ENCODE measurements at places on chromosomes 6 and 20. TPM values are rescaled to one million over a fixed set of nuclear protein-coding genes. Genes with fewer than 3 reads are reported as not detected.

C6orf141 gene
- not detected for total RNA-seq

FGD2 gene
- not detected for total RNA-seq

LTA gene
- total RNA-seq = not detected

PRKN gene
- total RNA-seq = 11.6 TPM

ZNF311 gene
- total RNA-seq = 0.32 TPM

ULBP2 gene
- 6.6 TPM for total RNA-seq

IMPG1 gene
- not detected for total RNA-seq

CST7 gene
- total RNA-seq = 5.4 TPM

SLC24A3 gene
- 0.03 TPM for total RNA-seq

BTNL2 gene
- total RNA-seq = not detected

BHLHE23 gene
- not detected for total RNA-seq

AVP gene
- total RNA-seq = not detected

IRAK1BP1 gene
- total RNA-seq = 2.9 TPM

COX7A2 gene
- 260 TPM for total RNA-seq

LTB gene
- total RNA-seq = 0.40 TPM

TTLL9 gene
- not detected for total RNA-seq

MYLK2 gene
- total RNA-seq = 0.13 TPM

NTSR1 gene
- not detected for total RNA-seq

SNX9 gene
- 21.7 TPM for total RNA-seq

SLC22A1 gene
- total RNA-seq = 0.31 TPM

TASP1 gene
- 8.2 TPM for total RNA-seq

DDO gene
- total RNA-seq = 7.3 TPM

SRC gene
- total RNA-seq = 8.0 TPM

OARD1 gene
- total RNA-seq = 10.2 TPM

PTK7 gene
- 47.5 TPM for total RNA-seq

UBD gene
- not detected for total RNA-seq

BFSP1 gene
- 8.3 TPM for total RNA-seq

SLC22A23 gene
- total RNA-seq = 4.0 TPM

RIPPLY2 gene
- not detected for total RNA-seq

DEFB132 gene
- not detected for total RNA-seq

GSTA2 gene
- total RNA-seq = not detected

CRIP3 gene
- total RNA-seq = 0.78 TPM

HIVEP1 gene
- total RNA-seq = 6.7 TPM

TULP4 gene
- total RNA-seq = 281 TPM

SCUBE3 gene
- total RNA-seq = 0.03 TPM

TCP11 gene
- total RNA-seq = not detected

SLC44A4 gene
- total RNA-seq = 0.16 TPM

CCN6 gene
- total RNA-seq = not detected

SYCP2 gene
- total RNA-seq = 0.78 TPM

APCDD1L gene
- total RNA-seq = 0.21 TPM

ARMH2 gene
- total RNA-seq = not detected

FOXS1 gene
- 0.99 TPM for total RNA-seq

PDYN gene
- total RNA-seq = not detected

CCN2 gene
- total RNA-seq = 16.1 TPM

KPNA5 gene
- total RNA-seq = 21.3 TPM

WFDC5 gene
- total RNA-seq = not detected

SLC4A11 gene
- 12.2 TPM for total RNA-seq

All from myocyte (in vitro differentiated cells).